ENCODE measurements at places on chromosomes 12 and 14.
A peak's percentile ranks its signal among the peaks of the same experiment; 100 is the strongest.

DNA sequence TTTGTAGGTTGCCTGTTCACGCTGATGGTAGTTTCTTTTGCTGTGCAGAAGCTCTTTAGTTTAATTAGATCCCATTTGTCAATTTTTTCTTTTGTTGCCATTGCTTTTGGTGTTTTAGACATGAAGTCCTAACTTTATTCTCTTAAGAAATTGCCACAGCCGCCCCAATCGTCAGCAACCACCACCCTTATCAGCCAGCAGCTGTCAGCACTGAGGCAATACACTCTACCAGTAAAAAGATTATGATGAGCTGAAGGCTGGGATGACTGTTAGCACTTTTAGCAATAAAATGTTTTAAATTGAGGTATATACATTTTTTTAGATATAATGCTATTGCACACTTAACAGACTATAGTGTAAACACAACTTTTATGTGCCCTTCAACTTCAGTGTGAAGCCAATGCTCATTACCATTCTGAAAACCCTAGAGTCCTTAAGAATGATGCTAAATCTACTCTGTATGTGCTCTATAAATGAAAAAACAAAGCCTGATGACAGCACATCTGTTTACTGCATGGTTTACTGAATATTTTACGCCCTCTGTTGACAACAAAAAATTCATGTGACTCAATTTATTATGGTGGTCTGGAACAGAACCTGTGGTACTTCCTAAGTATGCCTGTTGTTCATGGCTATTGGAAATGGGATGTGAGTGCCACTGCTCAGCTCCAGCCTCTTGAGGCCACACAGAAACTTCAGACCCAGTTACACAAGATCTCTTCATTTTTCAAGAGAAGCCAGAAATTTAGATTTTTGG, 197.4 kb downstream of the DUSP6 start:
- no peak for DNase-seq

- peak; percentile 13 for DNase-seq
Observed at GRCh38 chr14:91154851-91155625, 41.2 kb downstream of the DGLUCY start.

DNA sequence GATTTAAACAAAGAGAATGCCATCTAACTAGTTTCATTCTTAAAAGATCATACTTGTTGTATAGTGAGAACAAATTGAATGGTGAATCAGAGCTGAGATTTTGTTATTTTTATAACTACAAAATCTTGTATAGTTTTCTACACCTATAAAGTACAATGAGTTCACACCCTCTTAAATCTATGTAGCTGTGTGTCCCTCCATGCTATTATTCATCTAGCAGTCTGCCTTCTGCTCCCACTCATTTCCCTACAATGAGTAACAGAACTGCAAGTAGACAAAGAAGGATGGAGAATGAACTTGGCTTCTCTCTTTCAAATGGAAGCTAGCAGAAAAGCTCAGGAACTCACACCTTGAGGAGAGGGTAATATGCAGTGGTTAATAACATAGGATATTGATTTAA, 7.1 kb downstream of the IFNG-AS1 start:
- no peak for DNase-seq

DNA sequence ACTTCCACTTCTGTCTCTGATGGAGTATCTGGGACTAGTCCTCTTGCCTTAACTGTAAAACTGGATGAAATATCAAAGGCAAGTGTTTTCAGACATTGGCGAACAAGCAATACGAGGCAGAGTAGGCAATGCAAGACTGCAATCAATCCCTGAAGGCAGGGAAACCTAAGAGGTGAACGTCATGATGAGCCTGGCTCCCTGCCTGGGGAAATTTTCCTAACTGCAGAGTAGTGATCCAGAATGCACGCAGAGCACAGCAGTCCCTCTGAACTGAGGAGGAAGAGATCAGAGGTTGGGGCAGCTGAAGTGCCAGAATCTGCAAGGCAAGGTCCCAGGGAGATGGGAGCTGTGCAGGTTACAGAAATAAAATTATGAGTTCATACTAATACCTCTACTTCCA, 18.5 kb downstream of the BHLHE41 start:
- no peak for DNase-seq

GRCh38 chr12:22231836-22232235, 102.7 kb downstream of the ST8SIA1 start:
- no peak for DNase-seq

GRCh38 chr14:69464829-69465228, 19.7 kb upstream of the PLEKHD1 start:
- no peak for DNase-seq

DNA sequence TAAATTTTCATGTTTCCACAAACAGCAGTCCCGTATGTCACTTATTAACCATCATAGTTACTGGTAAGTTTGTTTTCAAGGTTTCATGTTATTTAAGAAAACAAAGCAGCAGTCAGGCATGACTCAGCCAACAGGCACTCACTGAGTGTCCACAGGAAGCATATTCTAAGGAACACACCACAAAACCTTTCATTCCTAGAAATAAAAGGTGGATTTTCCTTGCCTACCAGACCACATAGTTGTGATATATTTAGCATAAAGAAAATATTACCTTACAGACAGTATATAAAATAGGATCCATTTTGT, 143.3 kb upstream of the AVPR1A start:
- DNase-seq, result no peak

- no peak for DNase-seq
Observed at GRCh38 chr14:102655137-102655536, 62.7 kb downstream of the RCOR1 start.

GRCh38 chr12:105120551-105120950, 13.0 kb downstream of the WASHC4 start:
- DNase-seq, result no peak

GRCh38 chr14:88551980-88552431, 2.8 kb downstream of the PTPN21 start:
- DNase-seq, result peak; percentile 24

DNA sequence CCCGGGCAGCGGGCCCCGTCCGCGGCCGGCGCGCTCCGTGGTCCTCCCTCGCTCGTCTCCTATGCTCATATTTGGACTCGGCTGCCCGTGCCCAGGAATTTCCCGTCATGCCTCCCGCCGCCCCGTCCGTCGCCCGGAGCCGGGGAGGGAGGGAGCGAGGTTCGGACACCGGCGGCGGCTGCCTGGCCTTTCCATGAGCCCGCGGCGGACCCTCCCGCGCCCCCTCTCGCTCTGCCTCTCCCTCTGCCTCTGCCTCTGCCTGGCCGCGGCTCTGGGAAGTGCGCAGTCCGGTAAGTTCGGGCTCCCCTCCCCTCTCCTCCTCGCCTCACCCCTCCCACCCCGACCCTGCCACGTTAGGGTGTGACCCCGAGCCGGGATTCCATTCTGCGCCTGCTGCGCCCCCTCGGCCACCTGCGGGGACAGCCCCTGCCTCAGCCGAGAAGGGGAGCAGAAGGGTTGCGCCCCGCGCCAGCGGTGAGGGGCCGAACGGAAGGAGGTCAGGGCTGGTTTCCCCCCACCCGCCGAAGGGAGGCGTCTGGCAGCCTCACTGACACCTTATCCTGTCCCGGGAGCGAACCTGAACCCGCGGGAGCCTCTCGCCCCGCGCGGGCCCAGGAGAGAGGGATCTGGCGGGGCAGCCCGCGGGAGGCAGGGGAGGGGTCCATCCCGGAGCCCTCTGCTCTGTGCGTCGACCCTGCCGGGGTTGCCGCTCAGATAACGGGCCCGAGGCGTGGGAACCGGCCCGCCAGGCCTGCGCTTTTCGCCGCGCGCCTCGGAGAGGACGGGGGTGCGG, at the start of gene MSRB3:
Gene MSRB3 (plus strand): TSS at position 108 of the 793 bp plus-strand sequence. CDS start 29,897 bp downstream, outside the sequence.
- DNase-seq, result peak; percentile 56

GRCh38 chr12:132740313-132740646, 21.4 kb downstream of the ANKLE2 start:
- no peak for DNase-seq

DNA sequence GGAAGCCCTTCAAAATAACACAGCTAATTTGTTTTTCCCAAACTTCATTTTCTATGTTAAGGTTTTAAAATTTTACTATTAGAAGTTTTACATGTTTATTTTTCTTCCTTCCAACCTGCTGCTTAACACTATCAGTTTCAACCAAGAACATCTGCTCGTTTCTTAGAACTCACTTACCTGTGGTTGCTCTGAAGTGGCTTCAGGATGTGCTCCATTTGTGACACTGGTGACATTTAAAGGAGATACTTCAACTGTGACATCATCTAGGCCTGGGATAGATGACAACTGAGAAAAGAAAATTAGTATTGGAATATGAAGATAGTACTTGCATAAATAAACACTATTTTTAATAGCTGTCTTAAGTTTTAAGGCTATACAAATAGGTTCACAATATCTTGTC, 17.9 kb downstream of the WASHC3 start:
- DNase-seq, result no peak

GRCh38 chr12:68119724-68120211, 39.8 kb downstream of the IFNG start:
- no peak for DNase-seq

- no peak for DNase-seq
Observed at GRCh38 chr12:116528065-116528464, 31.1 kb upstream of the MAP1LC3B2 start.

DNA sequence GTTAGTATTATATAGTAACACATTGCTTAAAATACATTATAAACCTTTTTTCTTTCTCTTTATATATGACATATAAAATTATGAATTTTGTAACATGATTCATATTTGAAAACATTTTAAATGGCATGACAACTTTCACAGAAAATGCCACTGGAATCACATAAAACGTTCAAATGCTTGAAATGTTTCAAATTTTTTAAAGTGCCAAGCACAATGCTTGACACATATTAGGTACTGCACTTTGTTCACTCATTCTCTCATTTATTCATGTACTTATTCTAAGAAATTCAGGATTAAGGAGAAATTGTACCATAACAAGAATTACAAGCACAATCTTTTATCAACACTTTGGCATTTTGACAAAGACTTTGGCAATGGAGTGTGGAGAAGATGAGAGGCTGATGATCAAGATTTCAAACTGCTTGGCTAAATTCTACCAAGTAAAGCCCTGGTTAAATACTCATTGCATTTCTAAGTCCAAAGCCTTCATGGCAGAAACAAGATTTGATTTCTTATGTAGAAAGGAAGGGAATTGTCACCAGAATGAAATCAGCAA, 232.2 kb downstream of the C12orf50 start:
- no peak for DNase-seq

GRCh38 chr14:20998139-20998538, 954 bp upstream of the SLC39A2 start:
- no peak for DNase-seq

DNA sequence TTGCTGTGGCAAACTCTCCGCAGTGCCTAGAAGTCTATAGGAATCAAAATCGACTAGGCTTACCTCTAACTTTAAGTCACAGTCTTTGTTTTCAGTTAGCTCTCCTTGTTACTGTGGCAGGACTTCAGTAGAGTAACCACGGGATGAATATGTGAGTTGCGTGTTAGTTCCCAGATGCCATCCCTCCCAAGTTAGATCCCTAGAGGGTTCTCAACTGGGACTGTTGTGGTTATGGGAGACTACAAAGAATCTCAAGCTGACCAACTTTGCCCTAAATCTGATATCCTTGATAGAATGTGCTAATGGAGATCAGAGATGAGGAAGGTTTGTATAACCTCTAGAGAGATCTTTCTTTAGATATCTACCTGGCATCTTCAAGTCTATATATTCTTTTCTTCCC, 208.1 kb downstream of the AKAP6 start:
- DNase-seq, result no peak

- DNase-seq, result no peak
Observed at GRCh38 chr14:63672417-63673180, 30.9 kb upstream of the WDR89 start.

- no peak for DNase-seq
Observed at GRCh38 chr14:59698793-59699192, 122.2 kb upstream of the CCDC175 start.
